ENCODE measurements at places on chromosomes 6 and 20. TPM values are rescaled to one million over a fixed set of nuclear protein-coding genes. Genes with fewer than 3 reads are reported as not detected.

The GJA10 gene
- not detected for total RNA-seq

The DLK2 gene
- 4.8 TPM for total RNA-seq

The KHDRBS2 gene
- not detected for total RNA-seq

The PGC gene
- not detected for total RNA-seq

The RNF217 gene
- total RNA-seq: 52.5 TPM

The C6orf58 gene
- not detected for total RNA-seq

The KCNQ2 gene
- total RNA-seq: not detected

The DDO gene
- total RNA-seq: not detected

The MLN gene
- not detected for total RNA-seq

The E2F3 gene
- 10.2 TPM for total RNA-seq

The SHLD1 gene
- total RNA-seq: 4.1 TPM

The SLPI gene
- 458 TPM for total RNA-seq

The TPBG gene
- 134 TPM for total RNA-seq

The BNIP5 gene
- not detected for total RNA-seq

The TNF gene
- total RNA-seq: 0.07 TPM

The FOXF2 gene
- total RNA-seq: not detected

The ADGRF5 gene
- total RNA-seq: not detected

The OR12D3 gene
- total RNA-seq: not detected

Measured in nasal cavity respiratory epithelium epithelial cell of viscerocranial mucosa (primary cell).